ENCODE measurements at places on chromosomes 3 and 15.

DNA sequence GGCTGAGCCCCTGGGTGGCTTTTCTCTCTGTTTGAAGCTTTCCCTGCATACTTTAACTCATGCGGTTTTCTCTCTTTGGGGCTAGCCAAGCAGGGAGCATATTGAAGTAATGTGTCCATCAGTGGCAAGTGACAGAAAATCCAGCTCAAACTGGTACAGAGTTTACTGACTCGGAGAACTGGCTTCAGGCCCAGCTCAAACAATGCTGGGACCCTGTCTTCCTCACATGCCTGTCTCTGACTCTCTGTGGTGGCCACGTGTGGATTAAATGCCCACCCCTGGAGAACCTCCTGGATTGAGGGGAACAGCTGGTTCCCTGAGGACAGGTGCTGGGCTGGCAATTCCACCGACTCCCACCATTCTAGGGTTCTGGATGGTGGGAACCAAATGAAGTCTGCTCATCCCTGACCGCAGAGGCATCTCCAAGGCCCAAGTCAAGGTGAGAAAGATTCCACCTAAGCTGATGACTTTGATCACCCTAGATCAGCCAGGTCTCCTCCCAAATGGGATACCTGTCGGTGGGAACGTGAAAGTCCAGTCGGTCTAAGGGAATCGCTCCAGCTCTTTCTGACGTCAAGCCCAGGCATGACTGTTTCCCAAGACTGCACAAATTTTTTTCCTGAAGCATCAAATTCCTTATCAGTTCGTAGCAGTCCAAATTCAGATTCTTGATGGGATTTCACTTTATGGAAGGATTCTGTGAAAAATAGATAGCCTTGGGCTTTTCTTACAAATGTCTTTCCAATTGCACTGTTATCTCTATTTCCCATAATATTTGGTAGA, 16.3 kb upstream of the HDAC11 start:
- DNase-seq = no peak

GRCh38 chr15:32908872-32909271, 191.1 kb downstream of the GREM1 start:
- DNase-seq = no peak

DNA sequence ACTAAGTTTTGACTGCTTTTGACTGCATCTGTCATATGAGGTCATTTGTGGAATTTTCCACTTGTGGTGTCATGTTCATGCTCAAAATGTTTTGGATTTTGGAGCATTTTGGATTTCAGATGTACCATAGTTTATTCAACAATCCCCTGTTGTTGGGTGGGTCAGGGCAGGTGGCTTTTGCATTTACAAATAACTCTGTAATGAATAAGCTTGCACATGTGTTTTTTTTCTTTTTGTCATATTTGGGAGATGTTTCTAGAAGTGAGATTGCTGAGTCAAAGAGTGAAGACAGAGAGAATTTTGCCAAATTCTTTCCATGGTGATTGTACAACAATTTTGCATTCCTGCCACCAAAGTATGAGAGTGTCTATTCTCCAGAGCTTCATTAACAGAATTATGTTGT, 62.4 kb upstream of the ADPGK start:
- no peak for DNase-seq

GRCh38 chr3:157618075-157618760, 115.0 kb upstream of the VEPH1 start:
- peak; percentile 79 for DNase-seq

- no peak for DNase-seq
Measured at GRCh38 chr3:72414481-72415016, 433.7 kb downstream of the SHQ1 start.

DNA sequence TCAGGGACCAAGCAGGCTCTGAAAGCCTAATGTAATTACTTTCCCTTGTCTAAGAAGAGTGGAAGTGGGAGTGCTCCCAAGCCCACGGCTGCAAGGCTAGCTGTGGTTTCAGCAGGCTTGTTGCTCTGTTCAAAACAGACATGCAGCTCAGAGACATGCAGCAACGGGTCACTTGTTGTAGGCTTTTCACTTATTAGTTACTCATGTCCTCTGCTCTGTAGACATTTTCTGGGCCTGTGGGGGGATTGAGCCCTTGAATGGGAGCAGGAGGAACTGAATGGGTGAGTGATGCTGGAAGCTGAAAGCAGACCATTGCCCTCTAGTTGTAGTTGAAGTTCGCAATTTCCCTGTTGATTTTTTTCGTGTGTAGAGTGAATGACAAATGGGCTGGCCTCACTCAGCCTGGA, 261.9 kb upstream of the NR2E3 start:
- DNase-seq = no peak

GRCh38 chr3:42504334-42505127, 2.1 kb downstream of the VIPR1 start:
- DNase-seq = no peak

DNA sequence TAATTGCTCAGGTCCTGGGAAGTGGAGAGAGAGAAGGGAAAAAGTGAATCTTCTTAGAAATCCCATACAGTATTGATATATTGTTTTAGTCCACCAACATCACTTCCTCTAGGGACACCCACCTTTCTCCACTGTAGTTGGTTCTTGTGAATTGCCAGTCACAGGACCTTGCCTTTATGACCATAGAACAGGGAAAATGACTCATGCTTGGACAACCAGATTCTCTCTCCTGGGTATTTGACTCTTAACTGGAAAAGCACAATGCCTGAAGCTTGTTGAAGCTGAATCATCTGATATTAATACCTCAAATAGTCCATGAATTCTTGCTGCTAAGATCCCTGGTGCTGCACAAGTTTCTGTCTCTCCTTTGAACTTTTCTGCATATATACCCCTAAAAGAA, 32.5 kb upstream of the DCLK3 start:
- peak; percentile 16 for DNase-seq

DNA sequence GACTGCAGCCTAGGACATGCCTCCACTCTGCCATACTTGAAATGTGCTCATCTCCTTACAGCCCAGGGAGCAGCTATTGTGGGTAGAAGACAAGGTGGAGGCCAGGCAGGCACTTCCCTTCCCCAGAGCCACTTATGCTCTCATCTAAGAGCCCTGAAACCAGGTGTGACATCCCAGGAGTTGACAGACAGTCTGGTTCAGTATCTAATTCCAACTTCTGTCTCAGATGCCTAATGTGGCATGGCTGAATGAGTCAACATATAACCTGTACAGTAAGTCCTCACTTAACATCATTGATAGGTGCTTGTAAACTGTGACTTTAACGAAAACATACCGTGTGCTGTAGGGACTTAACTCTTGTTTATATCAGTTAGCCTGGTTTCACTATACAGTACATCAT, 1.2 kb upstream of the CAPN3 start:
- DNase-seq = no peak

DNA sequence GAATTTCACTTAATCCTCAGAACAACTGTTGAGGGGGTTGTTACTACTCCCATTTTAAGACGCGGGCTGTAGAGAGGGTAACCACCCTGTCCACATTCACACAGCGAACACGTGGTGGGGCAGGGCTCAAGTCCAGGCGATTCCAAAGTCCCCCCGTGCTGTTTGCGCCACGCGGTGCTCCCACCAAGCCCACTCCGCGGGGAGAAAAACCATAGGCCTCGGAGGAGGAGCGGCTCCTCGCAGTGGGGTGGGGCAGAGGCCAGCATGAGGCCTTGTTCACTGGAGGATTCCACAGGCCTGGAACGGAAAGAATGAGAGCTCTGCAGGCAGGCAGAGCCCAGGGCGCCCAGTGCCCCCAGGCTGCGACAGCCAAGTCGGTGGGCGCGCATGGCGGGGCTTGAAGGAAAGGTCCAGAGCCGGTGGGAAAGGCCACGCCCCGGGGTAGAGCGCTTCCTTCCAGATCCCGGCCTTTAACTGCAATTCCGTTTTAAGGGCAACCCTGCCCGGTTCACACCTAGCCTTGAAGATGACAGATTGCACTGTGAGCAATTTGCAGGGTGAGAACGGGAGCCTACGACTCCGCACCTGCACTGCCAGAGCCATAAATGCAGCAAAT, 161.8 kb upstream of the TBL1XR1 start:
- DNase-seq = no peak

Measured in EL (cell line).